Right lung (tissue), 10 donors: ENCODE measurements at places on chromosomes 1 and 21. TPM values are rescaled to one million over a fixed set of nuclear protein-coding genes. Genes with fewer than 3 reads are reported as not detected.

DNA sequence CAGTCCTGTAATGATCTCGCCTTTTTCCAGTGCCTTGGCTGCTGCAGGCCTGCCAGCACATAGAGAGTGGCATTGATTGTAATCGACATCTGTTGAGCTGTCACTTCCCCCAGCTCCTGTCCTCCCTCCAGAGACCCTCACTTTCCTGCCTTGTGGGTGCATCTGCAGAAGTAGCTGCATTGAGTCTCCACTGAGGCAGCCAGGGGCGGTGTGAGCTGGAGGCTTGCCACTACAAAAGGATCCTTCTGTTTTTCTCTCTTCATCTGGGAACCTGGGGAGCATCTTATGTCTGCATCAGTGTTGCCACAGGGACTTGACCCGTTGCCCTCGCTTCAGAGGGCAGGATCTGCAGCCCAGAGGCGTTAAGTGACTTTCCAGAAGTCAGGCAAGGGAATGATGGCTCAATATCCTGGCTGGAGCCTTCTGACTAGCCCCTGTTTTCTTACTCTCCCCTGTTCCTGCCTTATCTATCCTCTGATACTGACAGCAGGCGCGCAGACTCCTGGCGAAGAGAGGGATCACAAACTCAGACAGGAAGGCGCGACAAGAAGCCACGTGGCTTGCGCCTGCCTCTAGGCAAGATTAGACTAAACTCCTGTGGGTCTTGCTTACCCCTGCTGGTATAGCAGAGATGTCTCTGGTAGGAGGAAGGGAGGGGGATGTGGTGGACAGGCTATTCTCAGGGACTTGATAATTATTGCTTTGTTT, 13.3 kb upstream of the FMOD start:
- DNase-seq: no peak

TAS1R1 gene
- polyA plus RNA-seq: 0.18 TPM

- no peak for DNase-seq
These were observed 52.5 kb upstream of the FBXO28 start for GRCh38 chr1:224061436-224061835.

GRCh38 chr1:25246600-25247023, 642 bp downstream of the RSRP1 start:
- no peak for DNase-seq

FCRL3 gene
- polyA plus RNA-seq: 0.50 TPM

DNA sequence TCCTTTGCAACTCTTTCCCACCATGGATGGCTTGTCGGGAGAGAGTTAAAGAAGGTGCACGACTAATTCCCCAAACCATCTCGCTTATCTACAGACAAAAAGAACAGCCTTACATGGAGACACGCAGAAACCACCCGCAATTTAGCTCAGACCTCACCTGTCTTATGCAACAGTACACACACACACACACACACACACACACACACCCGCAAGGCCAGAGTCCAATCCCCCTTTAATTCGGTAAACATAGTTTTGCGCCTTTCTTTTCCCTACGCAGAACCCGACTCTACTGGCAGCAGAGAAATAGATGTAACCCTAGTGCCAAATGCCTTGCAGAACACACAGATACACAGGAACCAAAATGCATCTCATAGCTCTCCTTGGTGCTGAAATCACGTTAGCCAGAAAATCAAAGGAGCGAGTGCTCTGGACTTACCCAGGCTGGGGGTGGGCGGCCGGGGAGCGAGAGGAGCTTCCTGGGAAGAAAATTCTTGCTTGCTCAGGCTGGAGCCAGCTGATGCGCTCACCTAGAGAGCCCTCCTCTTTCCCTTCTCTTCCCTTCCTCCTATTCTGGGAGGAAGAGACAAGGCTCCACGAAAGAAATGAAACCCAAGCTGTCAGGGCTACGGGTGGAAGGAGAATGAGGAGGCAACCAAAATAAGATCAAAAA, 470 bp downstream of the TNR start:
- DNase-seq: peak; percentile 24

- no peak for DNase-seq
These were observed 17.5 kb upstream of the COL6A2 start for GRCh38 chr21:46080171-46081021.

- no peak for DNase-seq
These were observed 25.6 kb downstream of the RAB4A start for GRCh38 chr1:229296541-229296941.

DNA sequence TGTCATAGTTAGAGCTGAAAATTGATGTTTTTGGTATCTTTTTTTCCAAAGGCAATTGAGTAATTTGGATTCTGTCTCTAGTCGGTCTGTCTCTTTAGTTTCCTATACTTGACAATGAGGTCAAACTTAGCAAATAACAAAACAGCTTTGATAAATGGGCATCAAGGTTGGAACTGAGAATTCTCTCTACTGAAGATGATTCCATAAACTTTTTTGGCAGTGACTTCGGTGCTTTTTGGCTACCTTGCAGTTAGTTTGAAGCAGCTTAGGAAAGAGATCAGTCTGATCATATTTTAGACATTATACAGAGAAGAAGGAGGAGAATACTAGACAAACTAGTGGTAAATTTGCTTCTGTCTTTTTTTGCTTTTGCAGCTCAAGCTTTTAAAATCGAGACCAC, 559 bp downstream of the VCAM1 start:
- DNase-seq: no peak

IGSF5 gene
- polyA plus RNA-seq: 0.54 TPM
